ENCODE measurements at places on chromosomes 1 and 21.

- peak; percentile 94 for DNase-seq
Observed at GRCh38 chr1:20212685-20213331, 26.5 kb upstream of the PLA2G2C start.

GRCh38 chr1:210598135-210598652 is 269.5 kb downstream of the HHAT start:
- DNase-seq = no peak

- DNase-seq = no peak
Observed at GRCh38 chr1:29090937-29091618, 32.6 kb downstream of the TMEM200B start.

- no peak for DNase-seq
Observed at GRCh38 chr1:193525917-193526710, 339.7 kb upstream of the B3GALT2 start.

DNA sequence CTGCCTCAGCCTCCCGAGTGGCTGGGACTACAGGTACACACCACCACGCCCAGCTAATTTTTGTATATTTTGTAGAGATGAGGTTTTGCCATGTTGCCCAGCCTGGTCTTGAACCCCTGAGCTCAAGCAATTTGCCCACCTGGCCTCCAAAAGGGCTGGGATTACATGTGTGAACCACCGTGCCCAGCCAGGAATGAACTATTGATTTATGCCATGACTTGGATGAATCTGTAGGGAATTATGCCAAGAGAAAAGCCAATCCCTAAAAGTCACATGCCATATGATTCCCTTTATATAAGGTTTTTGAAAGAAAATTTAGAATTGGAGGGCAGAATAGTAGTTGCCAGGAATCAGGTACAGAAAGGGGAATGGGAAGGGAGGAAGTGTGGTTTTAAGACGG is 19.1 kb upstream of the SLC45A3 start:
- no peak for DNase-seq

GRCh38 chr1:86640161-86640670 is 64.2 kb upstream of the SH3GLB1 start:
- DNase-seq = no peak

DNA sequence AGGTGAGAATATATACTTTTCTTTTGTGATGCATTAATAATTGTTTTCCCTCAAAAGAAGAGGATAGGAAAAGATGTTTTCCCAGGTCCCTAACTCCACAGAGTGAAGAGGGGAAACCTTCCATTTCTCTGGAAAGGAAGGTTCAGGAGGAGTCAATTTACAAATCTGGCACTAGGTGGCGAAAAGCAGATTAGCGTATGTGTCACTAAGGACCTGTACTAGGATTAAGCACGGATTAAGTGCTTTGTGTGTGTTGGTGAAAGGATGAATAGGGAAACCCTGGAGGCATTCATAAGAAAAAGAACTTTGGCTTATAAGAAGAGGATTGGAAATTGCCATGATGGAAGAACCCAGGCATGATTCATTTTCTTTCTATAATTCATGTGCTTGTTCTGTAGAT is 410.1 kb upstream of the PLXNA2 start:
- DNase-seq = peak; percentile 29

DNA sequence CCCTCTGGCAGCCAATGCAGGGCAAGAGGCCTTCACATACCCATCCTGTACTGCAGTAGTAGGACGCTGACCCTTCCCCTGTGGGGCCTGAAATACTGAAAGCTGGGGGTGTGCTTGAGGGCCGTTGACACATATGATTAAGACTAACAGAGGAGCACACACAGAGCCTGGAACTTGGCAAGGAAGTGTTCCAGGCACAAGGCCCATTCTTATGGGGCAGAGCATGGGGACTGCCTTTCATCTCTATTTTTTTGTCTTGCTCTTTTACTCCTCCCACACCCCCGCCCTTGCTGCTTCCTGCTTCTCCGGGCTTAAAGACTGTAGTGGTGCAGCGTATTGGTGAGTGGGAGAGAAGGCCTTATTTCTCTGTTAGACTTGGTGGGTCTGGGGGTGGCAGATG is 137.4 kb downstream of the BACH1 start:
- no peak for DNase-seq

GRCh38 chr1:109697066-109697465 is 9.4 kb downstream of the GSTM1 start:
- DNase-seq = no peak

GRCh38 chr1:163820766-163821165 is 499.0 kb downstream of the NUF2 start:
- no peak for DNase-seq

DNA sequence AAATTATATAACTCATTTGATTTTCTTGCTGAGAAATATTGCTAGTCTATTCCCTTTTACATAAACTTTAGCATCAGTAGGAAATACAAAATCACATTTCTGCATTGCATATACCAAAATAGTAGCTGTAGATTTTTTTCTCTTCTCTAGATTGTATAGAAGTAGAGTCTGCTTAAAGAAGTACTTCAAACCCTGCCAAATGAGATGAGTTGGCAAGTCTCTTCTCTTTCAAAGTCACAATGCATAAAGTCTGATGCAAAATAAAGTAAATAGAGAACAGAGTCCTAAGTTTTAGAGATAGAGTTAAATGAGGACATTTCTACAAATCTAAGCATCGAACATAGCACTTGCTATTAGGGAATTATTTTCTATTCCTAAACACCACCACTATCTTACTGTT is 6.4 kb downstream of the PLPPR4 start:
- DNase-seq = no peak

DNA sequence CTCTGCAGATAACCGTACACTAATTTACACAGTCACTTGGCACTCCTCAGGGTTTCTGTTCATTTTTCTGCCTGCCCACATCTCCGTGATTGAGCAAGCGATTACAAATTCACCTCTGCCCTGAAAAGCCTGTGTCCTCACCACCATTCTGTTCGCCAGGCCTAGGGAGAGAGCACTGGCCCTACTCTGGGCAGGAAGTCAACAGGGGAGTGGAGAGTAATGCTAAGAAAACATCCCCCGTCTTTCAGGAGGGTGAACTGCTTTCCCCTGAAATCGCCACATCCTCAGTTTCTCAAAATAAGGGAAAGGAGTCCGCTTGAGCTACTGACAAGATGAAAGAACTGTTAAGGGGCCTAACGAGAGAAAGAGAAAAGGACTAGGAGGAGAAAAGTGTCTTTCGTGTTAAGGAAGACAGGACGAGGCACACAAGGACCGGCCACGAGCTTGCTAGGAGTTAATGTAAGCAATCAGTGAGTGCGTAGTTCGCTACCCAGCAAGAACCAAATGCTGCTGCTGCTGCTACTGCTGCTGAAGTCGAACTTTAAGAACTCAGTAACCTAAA is 632 bp downstream of the PEX19 start:
- no peak for DNase-seq

- no peak for DNase-seq
Observed at GRCh38 chr1:3450983-3451382, 3.5 kb upstream of the ARHGEF16 start.

DNA sequence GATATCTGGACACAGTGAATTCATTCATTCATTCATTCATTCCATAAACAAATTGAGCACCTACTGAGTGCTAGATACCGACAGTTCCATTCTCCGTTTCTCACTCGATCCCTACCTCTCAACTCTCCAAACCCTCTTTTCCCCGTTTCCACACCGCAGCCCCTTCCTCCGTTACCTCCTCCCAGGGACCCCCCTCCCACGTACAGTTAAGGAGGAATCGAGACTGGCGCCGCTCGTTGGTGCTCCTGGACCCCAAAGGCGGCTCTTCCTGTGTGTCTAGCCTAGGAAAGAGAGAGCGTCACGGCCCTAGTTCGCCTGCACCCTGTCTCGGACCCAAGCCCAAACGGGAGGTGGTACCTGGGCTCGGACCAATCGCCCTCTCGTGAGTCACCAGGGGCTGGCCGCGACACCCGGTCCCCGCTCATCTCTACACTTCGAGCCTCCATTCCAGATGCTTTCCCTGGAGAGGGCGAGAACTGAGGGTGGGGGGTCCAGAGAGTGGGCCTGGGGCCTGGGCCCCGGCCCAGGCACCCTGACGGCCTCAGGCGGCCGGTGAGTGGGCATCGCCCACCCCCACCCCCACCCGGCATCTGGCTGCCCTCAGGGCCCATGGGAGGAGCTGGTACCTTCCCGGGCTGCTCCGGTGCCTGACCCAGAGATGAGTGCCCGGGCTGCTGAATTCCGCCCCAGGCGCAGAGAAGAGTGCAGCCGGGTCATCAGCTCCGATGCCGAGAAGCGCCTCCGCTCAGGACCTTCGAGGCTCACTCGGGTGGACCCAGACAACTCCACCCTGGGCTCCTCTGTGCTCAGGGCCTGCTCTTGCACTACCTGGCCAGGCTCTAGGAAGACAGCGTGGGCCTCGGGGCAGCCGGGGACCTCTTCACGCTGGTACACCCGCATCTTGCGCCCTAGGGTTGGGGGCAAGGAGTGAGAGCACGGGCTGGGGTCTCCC is 4.9 kb downstream of the ARHGEF19 start:
- DNase-seq = no peak

DNA sequence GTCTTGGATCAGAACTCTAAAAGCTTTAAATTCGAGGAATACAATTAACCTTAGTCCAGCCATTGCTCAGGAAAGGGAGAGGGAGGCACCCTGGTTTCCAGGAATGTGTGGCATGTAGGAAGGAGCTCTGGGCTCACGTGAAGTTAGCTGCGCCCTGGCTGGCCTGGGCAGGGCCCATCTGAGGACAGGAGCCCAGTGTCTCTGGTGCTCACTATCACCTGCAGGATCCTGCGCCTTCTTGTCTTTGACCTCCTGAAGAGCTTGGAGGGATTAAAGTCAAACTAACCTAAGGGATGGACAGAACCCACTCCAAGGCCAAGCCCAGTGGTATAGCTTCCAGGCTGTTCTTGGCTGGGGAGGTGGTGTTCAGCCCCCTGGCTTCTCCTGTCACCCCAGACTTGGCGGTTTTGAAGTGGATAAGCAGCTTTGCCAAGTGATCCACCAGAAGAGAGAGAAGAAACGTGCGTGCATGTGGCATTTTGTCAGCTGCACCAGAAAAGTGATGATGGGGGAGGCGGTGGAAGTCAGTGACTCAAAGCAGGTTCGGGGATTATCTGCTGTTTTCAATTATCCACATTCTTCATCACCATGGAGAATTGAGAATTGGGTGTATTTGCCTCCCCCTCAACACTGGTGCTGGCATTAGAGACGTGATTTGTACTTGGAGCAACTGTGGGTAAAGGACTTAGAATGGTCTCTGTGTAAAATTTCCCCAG is 11.9 kb upstream of the KCNN3 start:
- no peak for DNase-seq

- no peak for DNase-seq
Observed at GRCh38 chr1:197415221-197415620, 147.2 kb downstream of the CRB1 start.

- no peak for DNase-seq
Observed at GRCh38 chr21:17572431-17572830, 40.3 kb downstream of the BTG3 start.

DNA sequence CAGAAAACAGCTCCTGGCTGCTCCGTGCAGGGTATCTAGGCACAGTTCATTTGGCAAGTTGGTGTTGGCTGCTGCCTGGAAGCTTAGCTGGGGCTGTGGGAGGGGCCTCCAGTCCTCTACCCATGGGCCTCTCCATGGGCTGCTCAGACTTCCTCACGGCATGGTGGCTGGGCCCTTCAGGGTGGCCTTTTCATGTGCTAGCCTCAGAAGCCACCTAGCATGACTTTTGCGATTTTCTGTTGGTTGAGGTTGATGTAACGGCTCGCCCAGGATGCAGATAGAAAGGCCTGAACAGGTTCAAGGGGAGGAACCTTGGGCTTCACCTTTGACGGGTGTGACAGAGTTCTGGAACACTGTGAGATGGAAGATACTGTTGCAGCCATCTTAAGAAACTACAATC is 25.8 kb upstream of the LHX4 start:
- no peak for DNase-seq

GRCh38 chr1:151147132-151147503 is 687 bp upstream of the SEMA6C start:
- no peak for DNase-seq

DNA sequence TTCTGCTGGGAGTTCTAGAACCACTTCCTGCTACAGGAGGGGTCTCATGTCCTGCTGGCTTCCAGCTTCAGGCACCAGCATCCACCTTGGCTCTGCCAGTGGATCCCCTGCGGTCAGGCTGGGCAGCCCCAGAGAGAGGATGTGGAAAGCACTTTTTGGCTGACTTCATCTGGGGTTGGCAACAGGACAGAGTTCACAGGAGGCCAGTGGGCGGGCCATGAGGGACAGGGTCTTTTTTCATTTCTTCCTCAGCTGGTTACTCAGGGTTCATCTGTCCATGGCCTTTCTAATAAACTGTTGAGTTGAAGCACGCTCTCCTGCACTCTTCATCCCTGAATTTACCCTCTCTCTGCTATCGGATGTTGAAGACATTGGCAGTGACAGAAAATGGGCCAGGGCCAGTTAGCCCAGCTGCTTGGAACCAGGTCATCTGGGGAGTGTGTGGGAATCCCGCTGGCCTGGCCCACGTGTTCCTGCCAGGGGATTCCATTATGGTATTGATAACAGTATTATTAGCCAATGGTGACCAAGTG is 45.2 kb downstream of the RPS6KA1 start:
- no peak for DNase-seq

GRCh38 chr1:46362158-46362557 is 21.6 kb downstream of the NSUN4 start:
- no peak for DNase-seq

- DNase-seq = no peak
Observed at GRCh38 chr1:233032916-233033315, 82.5 kb downstream of the NTPCR start.

- DNase-seq = no peak
Observed at GRCh38 chr1:10614377-10615225, 139.9 kb downstream of the PEX14 start.

GRCh38 chr21:16829532-16829931 is 683.3 kb upstream of the CXADR start:
- DNase-seq = no peak

DNA sequence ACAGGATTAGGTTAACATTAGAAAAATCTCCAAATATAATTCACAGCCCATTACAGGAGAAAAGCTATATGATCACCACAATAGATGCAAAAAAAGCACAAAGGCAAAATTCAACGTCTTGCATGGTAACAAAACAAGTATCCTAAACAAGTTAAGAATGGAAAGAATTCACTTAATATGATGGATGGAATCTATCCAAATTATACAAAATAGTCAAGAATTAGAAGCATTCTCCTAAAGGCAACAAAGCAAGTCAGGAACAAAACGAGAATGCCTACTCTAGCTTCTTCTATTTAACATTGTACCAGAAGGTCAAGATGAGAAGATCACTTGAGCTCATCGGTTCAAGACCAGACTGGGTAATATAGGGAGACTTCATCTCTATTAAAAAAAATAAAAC is 442.8 kb downstream of the SETD4 start:
- DNase-seq = no peak

DNA sequence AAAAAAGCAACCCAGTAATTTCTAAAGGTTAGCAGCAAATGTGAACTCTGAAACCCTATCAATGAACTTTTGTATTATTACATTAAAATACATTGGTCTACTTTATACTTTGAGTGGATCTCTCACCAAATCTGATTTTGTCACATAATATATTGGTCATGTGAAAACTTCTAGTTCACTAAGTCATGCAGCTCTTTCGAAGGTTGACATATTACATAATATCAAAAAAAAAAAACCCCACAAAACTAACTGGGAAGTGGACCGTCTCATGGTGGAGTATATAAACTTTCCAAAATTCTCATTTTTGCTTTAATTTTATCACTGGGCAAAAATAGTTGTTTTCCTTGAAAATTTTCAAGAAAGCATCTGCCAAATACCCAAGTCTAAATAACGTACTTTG is 50.4 kb downstream of the GATAD2B start:
- no peak for DNase-seq
